ENCODE measurements at places on chromosomes 16 and 17. TPM values are rescaled to one million over a fixed set of nuclear protein-coding genes. Genes with fewer than 3 reads are reported as not detected.

GRCh38 chr17:6853764-6854442 is 22.4 kb upstream of the TEKT1 start:
- no peak for DNase-seq

Gene ATP2C2
- not detected for total RNA-seq

- no peak for DNase-seq
Observed at GRCh38 chr17:48790607-48791127, 26.4 kb downstream of the TTLL6 start.

DNA sequence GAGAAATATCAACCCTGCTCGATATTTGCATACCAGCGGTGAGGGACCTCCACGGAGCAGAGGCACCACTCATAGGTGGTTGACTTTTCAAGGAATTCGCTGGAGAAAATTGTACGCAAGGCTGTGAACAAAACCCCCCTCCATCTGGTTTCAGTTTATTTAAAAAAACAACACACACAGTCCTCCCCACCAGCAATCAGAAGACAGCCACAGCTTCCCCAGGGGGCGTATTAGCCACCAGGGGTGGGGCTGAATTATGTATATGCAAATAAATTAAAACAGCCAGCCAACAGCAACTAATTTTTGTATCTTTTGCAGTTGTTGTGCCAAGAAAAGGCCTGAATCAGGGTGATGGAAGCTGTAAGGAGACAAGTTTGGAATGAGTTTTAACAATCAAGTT is 5.9 kb upstream of the HSD11B2 start:
- no peak for DNase-seq

DNA sequence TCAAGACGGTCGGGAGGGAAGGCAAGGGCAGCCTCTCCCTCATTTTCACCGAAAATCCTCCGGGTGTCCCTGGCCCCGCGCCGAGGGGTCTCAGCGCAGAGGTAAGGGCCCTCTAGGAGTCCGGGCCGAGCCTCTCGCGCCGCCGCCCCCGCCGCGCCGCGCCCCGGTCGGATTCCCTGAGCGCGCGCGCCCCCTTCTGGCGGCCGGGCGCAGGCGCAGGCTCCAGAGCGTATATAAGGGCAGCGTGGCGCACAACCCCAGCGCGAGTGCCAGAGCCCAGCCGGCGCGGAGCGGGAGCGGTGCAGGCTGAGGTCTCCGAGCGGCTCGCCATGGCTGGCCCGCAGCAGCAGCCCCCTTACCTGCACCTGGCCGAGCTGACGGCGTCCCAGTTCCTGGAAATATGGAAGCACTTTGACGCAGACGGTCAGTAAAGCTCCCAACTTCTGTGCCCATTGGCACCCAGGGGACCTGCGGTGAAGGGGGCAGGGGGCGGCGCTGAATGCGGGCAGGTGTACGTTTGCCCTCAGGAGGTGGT is at the start of gene CALB2:
TSS of gene CALB2 (plus strand) at position 260 of the 535 bp plus-strand sequence. CDS start at position 330, 70 bp downstream.
- DNase-seq = peak; percentile 67

Gene GJD3
- total RNA-seq = not detected

GRCh38 chr16:67990018-67990386 is 9.3 kb downstream of the DPEP2 start:
- DNase-seq = no peak

Gene MYH1
- total RNA-seq = not detected

Gene PCGF2
- not detected for total RNA-seq

- DNase-seq = no peak
Observed at GRCh38 chr17:61249649-61250299, 149.9 kb upstream of the TBX2 start.

Gene CRHR1
- not detected for total RNA-seq

DNA sequence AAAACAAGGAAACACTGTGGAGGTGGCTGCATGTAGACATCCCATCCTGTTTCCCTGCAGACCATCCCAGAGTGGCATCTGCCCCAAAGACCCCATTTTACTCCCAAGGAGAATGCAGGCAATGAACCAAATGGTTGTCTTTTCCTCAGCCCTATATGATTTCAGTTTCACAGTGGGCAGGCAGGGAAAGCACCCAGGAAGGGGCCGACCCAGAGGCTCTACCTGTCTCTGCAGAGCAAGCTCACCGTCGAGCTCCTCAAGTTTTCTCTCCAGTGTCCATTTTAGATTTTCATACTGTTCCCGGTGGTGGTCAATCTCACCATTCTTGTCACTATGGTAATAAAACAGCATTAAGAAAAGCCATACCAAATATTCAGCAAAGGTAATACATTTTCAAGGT is 14.6 kb downstream of the CCDC57 start:
- DNase-seq = no peak

Gene ZFPM1
- total RNA-seq = 22.8 TPM

GRCh38 chr17:57991537-57991936 is 3.5 kb upstream of the VEZF1 start:
- DNase-seq = no peak

Gene KRT32
- not detected for total RNA-seq

Gene LGALS9C
- total RNA-seq = not detected

Gene COX11
- total RNA-seq = 24.1 TPM

Gene SLC12A3
- total RNA-seq = not detected

Gene GDPD3
- 5.2 TPM for total RNA-seq

Gene GID4
- 3.4 TPM for total RNA-seq

Gene NHERF1
- total RNA-seq = 72.4 TPM

GRCh38 chr16:57372372-57373116 is at the start of gene CX3CL1:
Gene CX3CL1 (plus strand): TSS chr16:57372490. CDS start chr16:57372569, 79 bp downstream.
- no peak for DNase-seq

GRCh38 chr16:15898654-15899053 is 10.3 kb upstream of the CEP20 start:
- no peak for DNase-seq

GRCh38 chr17:38449364-38449763 is 21.1 kb downstream of the ARHGAP23 start:
- no peak for DNase-seq

Gene SYCE1L
- 18.8 TPM for total RNA-seq

Gene GINS2
- total RNA-seq = 1.4 TPM

DNA sequence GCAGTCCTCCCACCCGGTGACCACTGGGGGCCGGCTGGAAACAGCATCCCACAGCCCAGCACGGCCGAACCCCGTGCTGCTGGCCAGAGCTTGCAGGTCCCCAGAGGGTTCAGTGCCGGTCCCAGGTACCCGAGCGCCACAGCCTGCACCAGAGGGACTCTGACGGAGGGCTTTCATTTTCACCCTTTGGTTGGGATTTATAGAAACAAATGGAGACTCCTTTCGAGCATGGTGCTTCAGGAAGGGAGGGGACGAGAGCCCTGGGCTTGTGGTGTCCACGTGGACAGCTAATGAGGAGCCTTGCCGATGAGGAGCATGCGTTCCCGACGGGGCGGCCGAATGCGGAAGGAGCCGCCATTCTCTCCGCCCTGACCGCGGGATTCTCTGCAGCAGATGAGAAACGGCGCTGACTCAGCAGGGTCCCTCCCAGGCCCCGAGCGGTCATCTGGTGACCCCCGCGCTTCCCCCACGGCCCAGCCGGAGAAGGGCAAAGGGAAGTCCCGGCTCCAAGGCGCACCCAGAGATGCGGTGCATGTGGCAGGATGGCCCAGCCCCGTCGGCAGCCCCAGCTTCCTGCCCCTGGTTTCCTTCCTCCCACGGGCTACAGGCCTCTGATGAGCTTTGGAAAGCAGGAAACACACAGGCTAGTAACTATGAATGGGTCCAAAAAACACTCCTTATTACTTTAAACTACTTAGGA is 9.8 kb downstream of the SLC38A10 start:
- peak; percentile 28 for DNase-seq

Gene TP53TG3F
- total RNA-seq = not detected

Gene CCL11
- total RNA-seq = not detected

Data from CD4-positive, alpha-beta T cell (primary cell).